ENCODE measurements at places on chromosomes 6 and 20.

DNA sequence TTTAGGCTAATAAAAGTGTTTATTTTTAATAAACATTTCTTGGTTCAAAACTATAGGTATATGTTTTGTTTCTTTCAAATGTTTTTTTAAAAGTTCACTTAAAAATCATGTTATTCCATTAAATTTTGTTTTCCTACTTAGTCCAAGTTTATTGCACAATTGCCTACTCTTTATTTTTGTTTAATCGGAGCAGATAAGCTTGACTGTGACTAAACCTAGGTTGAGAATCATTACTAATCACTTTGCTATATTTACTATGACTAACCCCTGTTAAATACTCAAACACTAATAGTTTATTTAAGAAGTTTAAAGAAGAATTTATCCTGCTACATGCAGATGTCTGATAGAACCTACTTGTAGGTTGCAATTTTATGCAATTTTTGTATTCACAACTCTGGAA lies 18.8 kb downstream of the MAP3K4 start:
- no peak for DNase-seq

DNA sequence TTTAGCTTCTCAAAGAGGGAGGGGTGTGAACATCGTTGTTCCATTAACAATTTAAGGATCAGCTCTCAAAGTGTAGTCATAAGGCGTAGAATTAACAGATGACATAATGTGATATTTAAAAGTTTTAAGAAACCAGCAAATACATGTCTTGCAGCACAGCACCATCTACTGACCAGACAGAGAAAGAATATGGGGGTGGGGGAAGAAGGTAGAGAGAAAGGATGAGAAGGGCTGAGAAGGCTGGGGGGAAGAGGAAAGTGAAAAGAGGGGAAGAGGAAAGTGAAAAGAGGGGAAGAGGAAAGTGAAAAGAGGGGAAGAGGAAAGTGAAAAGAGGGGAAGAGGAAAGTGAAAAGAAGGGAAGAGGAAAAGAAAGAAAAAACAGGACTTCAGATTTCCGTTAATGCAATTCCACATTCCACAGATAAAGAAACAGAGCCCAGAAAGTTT lies 80.9 kb downstream of the HAO1 start:
- no peak for DNase-seq

GRCh38 chr6:157503018-157503747 lies 122.2 kb downstream of the ZDHHC14 start:
- no peak for DNase-seq

DNA sequence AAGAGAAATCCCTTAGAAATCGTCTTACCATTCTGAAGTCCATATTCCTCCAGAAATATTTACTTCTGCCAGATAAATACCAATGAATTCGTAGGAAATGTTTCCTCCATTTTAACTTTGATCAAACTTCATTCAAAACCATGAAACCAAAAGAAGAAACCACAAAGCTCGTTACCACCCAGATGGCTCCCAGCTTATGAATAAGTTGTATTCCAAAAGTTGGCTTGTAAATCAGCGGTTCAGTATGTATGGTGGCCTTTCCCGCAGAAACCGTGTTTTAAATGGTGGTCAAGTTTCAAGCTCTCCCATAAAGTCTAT lies 73.6 kb upstream of the RIPOR2 start:
- DNase-seq, result no peak

GRCh38 chr6:86471791-86472190 lies 465.5 kb upstream of the HTR1E start:
- DNase-seq, result no peak

- no peak for DNase-seq
Observed at GRCh38 chr20:62367136-62367632, at the start of gene LAMA5. Gene LAMA5 (minus strand): TSS chr20:62367312. CDS start chr20:62367245, 67 bp downstream.

DNA sequence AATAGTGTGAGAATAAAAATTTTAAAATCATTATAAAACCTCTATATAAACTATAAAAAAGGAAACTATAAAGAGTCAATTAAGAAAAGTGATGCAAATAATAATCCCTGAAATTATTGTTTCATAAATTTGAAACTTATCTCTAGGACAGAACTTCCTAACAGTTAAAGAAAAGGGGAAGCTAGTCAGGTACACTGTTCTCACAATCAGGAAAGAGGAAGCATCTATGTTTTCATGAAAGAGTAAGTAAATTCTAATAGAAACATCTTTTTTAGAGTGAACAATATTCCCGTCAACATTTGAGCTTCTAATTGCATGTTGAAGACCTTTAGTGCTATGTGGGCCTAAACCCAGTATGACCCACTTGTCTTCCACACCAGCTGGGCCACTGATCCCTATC lies 1.2 kb upstream of the ADGRF1 start:
- DNase-seq, result no peak

GRCh38 chr6:91433660-91434534 lies 847.0 kb upstream of the MAP3K7 start:
- no peak for DNase-seq

GRCh38 chr6:113344969-113345368 lies 512.2 kb upstream of the MARCKS start:
- no peak for DNase-seq

DNA sequence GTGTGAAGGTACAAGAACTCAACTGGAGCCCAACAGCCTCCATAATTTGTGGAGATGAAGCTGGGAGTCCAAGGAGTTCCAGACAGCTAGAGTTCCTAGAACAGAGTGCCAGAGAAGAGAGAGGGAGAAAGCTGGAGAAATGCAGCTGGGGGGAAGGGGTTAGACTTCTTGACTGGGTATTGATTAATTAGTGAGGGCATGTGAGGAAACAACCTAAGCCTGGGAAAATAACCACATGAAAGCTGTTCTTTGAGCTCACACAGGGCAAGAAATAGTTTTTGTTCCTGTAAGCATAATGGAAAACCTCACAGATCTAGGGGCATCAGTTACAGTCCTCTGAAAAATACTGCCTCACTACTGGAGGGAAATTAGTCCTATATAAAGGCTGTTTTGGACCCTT lies 230.5 kb upstream of the FKBP1C start:
- DNase-seq, result no peak

DNA sequence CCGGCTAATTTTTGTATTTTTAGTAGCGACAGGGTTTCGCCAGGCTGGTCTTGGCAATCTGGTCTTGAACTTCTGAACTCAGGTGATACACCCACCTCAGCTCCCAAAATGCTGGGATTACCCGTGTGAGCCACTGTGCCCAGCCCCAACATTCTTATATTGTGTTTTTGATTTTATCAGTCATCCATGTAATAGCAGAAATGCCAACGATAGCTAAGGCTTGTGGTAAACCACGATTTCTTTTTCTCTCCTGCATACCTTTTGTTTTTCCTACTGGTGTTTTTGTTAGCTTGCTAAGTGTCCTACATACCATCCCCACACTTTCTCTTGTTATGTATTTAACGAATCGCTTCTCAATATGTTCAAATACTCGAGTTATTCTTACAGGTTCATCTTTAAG lies 12.1 kb downstream of the PHACTR2 start:
- DNase-seq, result no peak

DNA sequence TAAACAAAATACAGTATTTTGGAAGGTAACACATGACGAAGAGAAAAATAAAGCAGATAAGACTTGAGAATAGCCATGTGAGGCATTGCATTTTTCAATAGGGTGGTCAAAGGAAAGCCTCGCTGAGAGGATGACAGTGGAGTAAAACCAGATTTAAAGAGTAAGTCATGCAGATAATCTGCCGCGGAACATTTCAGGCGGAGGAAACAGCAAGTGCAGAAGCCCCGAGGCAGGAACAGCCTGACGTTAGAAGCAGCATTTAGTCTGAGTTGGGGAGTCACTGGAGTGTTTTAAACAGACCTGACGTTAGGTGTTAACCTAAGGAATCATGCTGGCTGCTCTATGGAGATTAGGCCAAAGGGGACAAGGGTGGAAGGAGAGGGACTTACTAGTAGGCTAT lies 65.0 kb upstream of the VSTM2L start:
- DNase-seq, result no peak

DNA sequence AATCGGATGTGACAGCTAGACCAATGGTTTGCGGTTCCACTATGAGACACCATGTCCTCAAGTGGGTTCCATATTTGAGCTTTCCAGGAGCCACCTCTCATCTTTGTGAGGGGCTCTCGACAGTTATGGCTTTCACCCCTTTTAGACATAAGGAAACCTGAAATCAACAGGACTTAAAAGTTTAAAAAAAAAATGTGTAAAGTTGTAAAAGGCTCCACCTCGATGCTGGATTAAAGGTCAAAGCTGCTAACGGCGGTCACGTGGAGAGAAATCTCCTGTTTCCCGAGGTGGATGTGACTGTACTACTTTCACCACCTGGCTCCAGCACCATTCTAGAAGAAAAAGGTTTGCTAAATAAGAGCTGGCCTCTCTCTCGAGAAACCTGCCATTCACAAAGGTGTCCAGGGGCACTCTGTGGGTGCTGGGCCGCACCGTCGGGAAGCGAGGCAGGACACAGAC lies 542 bp downstream of the ATP5F1E start:
- DNase-seq, result no peak

GRCh38 chr6:2988094-2988425 lies 11.6 kb upstream of the NQO2 start:
- no peak for DNase-seq

DNA sequence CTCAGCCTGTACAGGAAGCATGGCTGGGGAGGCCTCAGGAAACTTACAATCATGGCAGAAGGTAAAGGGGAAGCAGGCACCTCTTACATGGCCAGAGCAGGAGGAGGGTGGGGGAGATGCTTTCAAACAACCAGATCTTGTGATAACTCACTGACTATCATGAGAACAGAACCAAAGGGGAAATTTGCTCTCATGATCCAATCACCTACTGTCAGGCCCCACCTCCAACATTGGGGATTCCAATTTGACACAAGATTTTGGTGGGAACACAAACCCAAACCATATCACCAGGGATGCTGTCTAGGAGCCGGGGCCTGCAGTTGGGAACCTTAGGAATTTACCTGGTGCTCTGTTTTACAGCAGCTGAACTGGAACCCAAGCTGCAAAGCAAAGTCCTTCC lies 191.1 kb upstream of the CITED2 start:
- DNase-seq, result no peak

- DNase-seq, result no peak
Observed at GRCh38 chr20:3932277-3932676, 43.1 kb downstream of the PANK2 start.

GRCh38 chr6:11294228-11294627 lies 61.8 kb upstream of the NEDD9 start:
- DNase-seq, result no peak

- DNase-seq, result no peak
Observed at GRCh38 chr20:17782768-17783167, 83.0 kb downstream of the BANF2 start.

DNA sequence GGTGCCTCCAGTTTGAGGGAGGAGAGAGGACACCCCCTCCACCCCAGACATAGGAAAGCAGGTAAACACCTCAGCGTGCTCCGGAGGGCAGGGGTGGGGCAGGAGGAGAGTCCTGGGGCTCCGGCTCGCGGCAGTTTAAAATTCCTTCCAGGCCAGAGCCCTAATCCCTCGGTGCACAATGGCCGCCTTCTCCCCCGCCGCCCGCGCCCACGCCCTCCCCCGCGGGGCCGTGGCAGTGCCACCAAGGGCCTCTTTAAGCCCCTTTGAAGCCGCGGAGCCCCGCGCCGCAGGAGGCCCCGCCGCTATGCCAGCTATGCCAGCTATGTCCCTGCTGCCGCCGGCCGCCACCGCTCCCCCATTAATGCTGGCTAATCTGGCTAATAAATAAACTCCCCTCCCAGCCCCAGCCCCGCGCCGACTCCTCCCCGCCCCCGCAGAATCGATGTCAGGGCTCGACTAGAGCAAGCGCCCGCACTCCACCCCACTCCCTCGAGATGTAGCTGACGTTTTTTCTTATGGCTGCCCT lies 125.1 kb downstream of the MRPL14 start:
- DNase-seq, result no peak

- no peak for DNase-seq
Observed at GRCh38 chr6:93183531-93183972, 235.8 kb downstream of the EPHA7 start.

Measured in breast epithelium (tissue), 4 donors.